ENCODE measurements at places on chromosomes 3 and 15. TPM values are rescaled to one million over a fixed set of nuclear protein-coding genes. Genes with fewer than 3 reads are reported as not detected.

The THSD4 gene
- 75.6 TPM for total RNA-seq

The RPUSD2 gene
- total RNA-seq = 10.1 TPM

The ATP2B2 gene
- total RNA-seq = not detected

The WDR93 gene
- total RNA-seq = 0.11 TPM

The COPS2 gene
- 82.4 TPM for total RNA-seq

The CIDEC gene
- 4.0 TPM for total RNA-seq

The RGMA gene
- 25.0 TPM for total RNA-seq

The TTLL3 gene
- total RNA-seq = 11.1 TPM

The FANCD2OS gene
- total RNA-seq = not detected

The MUC4 gene
- not detected for total RNA-seq

The CRTC3 gene
- total RNA-seq = 27.2 TPM

The CYP1A2 gene
- total RNA-seq = not detected

The GABRG3 gene
- not detected for total RNA-seq

The ZKSCAN7 gene
- 1.4 TPM for total RNA-seq

The CCDC71 gene
- 9.4 TPM for total RNA-seq

The SLC25A26 gene
- total RNA-seq = 51.3 TPM

The SLC22A14 gene
- total RNA-seq = not detected

The HOMER2 gene
- 55.1 TPM for total RNA-seq

The CX3CR1 gene
- total RNA-seq = 1.5 TPM

The GADL1 gene
- total RNA-seq = not detected

The KCNAB1 gene
- total RNA-seq = 3.0 TPM

The GP9 gene
- not detected for total RNA-seq

The ARNT2 gene
- 3.3 TPM for total RNA-seq

The ZIC1 gene
- total RNA-seq = not detected

The CYFIP1 gene
- total RNA-seq = 28.8 TPM

The GOLGA6L4 gene
- total RNA-seq = 1.0 TPM

The TRH gene
- not detected for total RNA-seq

The RBPMS2 gene
- total RNA-seq = 215 TPM

Data from Right ventricle myocardium superior (tissue), 1 donor.